ENCODE measurements at places on chromosomes 5 and 9. TPM values are rescaled to one million over a fixed set of nuclear protein-coding genes. Genes with fewer than 3 reads are reported as not detected.

FOXI1 gene
- not detected for total RNA-seq

GAS1 gene
- total RNA-seq: 0.21 TPM

ACTBL2 gene
- total RNA-seq: not detected

IL17B gene
- total RNA-seq: not detected

LCP2 gene
- total RNA-seq: 232 TPM

LURAP1L gene
- total RNA-seq: not detected

MOB3B gene
- total RNA-seq: 0.80 TPM

MELK gene
- total RNA-seq: 63.9 TPM

CFAP90 gene
- not detected for total RNA-seq

LCN9 gene
- not detected for total RNA-seq

MEIKIN gene
- total RNA-seq: not detected

CDKN2B-AS1 gene
- total RNA-seq: 0.23 TPM

RGS7BP gene
- total RNA-seq: not detected

IFNK gene
- total RNA-seq: not detected

BARHL1 gene
- not detected for total RNA-seq

NDUFB6 gene
- 67.0 TPM for total RNA-seq

DPP7 gene
- total RNA-seq: 204 TPM

AP3B1 gene
- total RNA-seq: 41.2 TPM

PDE6A gene
- not detected for total RNA-seq

SLC23A1 gene
- total RNA-seq: 0.43 TPM

MLANA gene
- not detected for total RNA-seq

LCN15 gene
- not detected for total RNA-seq

GPR107 gene
- total RNA-seq: 17.7 TPM

PTTG1 gene
- 212 TPM for total RNA-seq

CDX1 gene
- not detected for total RNA-seq

PRRX2 gene
- total RNA-seq: 0.57 TPM

C7 gene
- total RNA-seq: not detected

GNAQ gene
- total RNA-seq: 24.7 TPM

CCDC187 gene
- 0.05 TPM for total RNA-seq

SREK1 gene
- 56.1 TPM for total RNA-seq

PCDHB9 gene
- total RNA-seq: not detected

SLC46A2 gene
- total RNA-seq: not detected

LRRC19 gene
- not detected for total RNA-seq

PCDHGA6 gene
- 0.05 TPM for total RNA-seq

CCDC192 gene
- total RNA-seq: not detected

Data from activated CD4-positive, alpha-beta T cell treated with anti-CD3 and anti-CD28 coated beads for 36 hours (primary cell).